ENCODE measurements at places on chromosomes 3 and 15.

DNA sequence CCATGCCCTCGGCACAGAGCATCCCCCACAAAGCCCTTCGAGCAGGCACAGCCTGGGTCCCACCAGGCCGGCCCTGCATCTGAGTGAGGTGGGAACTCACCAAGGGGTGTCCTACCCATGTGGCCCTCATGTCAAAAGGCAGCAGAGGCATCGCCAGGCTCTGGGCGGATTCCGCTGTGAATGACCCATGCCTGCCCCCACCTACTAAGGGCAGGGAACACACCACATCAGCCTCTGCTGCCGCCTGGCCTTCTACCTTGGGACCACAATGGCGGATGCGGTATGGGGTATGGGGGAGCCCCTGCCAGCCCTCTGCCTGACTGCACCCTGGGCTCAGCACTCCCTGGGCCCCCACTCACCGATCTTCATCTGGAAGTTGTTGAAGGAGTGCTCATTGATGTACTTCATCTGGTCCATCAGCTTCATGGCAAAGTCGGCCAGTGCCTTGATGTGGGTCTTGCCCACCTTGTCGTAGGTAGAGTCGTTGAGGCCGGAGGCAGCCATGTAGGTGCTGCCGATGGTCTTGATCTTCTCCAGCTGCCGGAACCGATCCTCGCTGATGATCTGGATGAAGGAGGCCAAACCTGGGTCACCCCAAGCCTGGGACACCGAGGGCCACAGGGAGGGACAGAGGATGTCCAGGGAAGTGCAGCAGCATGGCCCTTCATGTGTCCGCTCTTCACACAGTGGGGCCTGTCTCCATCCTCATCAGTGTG, 87.8 kb downstream of the SEC22A start:
- peak; percentile 26 for DNase-seq

DNA sequence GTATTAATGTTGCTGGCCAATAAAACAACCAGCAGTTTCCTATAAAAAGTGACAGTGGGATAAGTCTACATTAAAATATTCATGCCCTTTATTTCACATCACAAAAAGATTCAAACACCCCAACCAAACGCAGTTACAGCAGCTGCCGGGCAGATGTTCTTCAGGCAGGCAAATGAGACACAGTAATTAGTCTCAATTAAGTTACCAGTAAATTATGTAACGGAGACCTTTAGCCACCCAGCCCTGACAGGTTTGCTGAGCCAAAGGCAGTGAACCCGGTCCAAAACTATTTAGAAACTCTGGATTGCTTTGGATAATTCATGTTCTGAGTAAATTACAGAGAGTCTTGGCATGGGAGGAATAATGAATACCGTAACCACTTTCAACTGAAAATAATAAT, 289.2 kb upstream of the LYSMD4 start:
- peak; percentile 29 for DNase-seq

DNA sequence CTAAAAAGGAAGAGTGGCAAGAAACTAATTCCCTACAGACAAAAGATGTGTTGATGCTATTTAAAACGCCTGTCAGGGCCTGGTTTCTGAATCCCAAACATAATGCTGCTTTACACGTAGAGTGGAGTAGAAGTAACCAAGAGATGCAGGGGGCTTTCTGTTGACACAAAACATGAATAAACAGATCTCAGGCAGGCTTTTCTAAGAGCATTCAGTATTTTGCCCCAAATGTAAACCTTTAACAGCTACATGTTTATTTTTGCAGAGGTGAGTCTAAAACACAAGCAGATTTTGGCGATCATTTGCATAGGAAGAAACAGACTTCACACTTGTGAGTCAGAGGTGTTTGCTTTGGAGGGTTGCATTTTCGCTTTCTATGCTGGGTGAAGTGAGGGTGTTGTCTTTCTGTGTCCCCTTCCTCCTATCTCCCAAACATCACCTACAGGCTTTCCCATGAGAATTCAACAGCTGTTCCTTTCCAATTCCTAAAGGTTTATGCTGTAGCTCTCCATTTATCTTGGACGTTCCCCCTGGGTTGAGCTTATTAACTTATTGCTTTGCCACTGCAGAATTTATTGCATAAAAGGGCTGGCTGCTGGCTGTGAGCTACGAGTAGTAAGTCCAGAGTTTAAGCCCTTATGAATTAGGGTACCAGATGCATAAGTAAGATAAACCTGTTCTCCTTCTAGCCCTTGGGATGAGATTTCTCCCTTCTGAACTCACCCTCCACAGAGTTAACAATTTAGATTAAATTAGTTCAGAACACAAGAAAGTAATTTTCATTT, 156.7 kb downstream of the DIPK2A start:
- no peak for DNase-seq

DNA sequence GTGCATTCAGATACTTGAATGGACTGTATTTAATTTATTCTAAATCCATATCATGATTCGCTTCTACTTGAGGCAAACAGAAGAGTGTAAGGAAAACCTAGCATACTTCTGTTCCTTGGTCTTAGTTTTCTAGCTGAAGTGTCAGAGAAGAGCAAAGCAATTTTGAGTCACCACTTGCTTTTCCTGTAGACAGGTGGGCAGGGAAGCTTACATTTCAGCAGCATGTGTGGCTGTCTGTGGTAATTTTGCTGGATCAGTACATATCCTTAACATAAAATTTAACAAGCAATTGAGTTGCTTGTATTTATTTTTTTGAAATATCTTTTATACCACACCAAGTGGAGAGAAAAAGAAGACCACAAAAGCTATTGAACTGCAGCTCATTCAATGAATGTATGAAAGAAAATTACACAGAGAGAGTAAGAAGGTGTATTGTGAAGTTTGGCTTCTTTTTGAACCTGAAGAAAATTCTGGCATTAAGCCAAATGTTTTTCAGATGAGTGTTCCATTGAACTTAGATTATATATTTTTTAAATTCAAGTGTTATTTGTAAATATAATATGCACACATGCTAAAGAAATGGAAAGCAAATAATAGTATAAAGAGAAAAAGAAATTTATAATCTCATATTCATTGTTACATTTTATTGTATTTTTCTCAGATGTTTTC, 747.6 kb downstream of the NAALADL2 start:
- DNase-seq, result no peak

- no peak for DNase-seq
Measured at GRCh38 chr3:72150634-72151412, 365.9 kb upstream of the PROK2 start.

DNA sequence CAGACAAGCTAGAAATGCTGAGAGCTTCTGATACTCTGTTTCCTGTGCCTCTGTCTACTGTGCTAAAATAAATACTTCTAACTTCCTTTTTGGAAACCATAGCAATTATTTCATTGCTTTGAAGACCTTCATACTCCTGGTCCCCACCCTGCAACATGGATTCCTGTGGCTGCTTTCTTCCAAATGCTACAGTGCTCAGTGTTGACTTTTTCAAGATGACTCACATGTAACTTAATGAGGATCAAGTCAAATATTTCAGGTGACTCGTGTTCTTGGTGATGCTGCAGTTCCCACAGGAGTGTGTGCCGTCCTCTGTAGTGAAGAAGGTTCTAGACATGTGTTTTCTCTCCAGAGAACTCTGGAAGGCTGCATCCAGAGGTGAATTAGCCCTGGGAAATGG, 288.6 kb downstream of the CLSTN2 start:
- no peak for DNase-seq

DNA sequence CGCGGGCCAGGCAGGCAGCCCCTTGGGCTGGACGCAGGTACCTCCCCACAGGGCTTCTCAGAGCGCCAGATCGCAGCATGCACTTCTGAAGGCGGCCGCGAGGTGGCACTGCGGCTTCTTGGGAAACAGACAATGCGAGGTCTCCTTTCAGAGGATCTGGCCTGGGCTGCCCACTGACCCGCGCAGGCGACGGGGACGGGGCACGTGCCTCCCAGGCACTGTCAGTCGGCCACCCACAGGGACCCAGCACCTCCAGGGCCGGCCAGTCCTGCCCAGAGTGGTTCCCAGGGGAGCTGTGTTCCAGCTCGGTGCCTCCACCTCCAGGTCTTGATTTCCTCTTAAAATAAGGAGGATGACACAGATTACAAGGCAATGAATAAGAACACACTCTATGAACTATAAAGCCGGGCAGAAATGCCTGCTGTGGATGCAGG, 24.4 kb upstream of the TXNRD3 start:
- DNase-seq, result peak; percentile 86

DNA sequence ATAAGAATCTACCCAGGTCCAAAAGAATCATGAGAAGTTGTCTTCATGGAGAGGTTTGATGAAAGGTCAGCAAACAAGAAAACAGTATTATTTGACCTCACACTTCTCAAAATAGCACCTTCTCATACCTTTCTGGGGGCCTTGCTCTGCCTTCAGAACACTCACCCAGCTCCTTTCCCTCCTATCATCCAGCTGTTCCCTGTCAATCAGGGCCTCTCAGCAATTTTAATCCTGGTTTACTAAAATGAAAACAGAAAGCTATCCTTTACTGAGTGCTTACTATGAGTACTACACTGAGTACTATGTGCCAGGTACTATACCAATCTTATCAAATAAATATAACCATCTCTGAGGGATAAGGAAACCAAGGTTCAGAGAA, 138.6 kb downstream of the GAP43 start:
- DNase-seq, result no peak

- DNase-seq, result no peak
Measured at GRCh38 chr3:194667363-194667762, 4.6 kb downstream of the LSG1 start.

DNA sequence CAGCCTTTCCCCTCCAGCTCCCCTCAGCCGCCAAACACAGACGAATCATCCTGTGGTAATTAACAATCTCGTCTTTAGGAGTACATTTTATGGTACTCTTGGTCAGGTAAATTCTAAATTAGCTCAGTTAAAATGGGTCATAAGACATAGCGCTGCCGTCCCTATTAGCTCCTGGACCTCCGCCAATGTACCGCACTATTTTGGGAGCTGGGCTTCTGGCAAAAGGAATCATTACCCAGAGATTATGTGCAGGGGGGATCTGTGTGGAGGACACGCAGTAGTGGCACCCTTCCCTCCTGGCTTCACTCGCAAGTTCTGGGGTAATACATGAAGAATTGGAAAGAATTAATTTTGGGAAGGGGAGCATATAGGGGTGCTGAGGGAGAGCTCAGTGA, 68.6 kb upstream of the ONECUT1 start:
- no peak for DNase-seq

- DNase-seq, result no peak
Measured at GRCh38 chr15:66771351-66771650, 69.3 kb downstream of the SMAD6 start.

DNA sequence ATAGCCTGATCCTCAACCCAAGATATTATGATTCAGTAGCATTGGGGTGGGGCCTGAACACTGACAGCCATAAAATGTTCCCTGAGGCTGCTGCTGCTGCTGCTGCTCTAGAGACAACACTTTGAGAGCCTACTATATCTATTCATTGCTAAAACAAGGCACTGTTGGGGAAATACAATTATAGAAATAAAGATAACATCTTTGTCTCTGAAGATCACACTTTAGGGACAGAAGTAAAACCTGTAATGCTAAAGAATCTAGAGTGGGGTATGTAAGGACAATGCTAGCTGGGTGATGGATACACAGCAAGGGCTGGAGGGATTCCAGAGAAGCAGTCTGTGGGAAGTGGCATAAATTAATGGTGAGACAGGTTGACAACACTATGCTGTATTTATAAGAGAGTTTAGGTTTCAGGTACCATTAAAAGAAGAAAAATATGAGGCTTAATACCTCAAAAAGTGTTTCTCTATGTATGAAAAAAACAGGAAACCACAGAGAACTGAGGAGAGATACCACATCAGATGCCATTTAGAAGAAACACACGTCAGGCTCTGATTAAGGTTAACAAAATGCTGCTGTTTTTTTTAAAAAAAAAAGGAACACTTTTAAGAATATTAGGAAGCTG, 115.9 kb downstream of the CBLB start:
- DNase-seq, result no peak

GRCh38 chr15:31341071-31341470, 14.4 kb downstream of the KLF13 start:
- no peak for DNase-seq

GRCh38 chr3:39164414-39164813, 11.0 kb upstream of the CSRNP1 start:
- no peak for DNase-seq

DNA sequence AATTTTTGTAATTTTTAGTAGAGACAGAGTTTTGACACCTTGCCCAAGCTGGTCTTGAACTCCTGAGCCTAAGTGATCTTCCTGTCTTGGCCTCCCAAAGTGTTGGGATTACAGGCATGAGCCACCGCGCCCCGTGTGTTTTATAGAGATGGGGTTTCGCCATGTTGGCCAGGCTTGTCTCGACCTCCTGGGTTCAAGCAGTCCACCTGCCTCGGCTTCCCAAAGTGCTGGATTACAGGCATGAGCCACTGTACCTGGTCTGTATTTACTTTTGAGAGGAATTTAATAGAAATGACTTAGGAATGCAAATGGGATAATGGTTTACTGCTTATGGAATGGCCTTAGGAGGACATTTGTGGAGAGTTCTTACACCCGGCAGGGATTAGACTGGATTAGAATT, 10.8 kb downstream of the TATDN2 start:
- no peak for DNase-seq

- DNase-seq, result no peak
Measured at GRCh38 chr3:152976239-152976638, 141.3 kb downstream of the P2RY1 start.

DNA sequence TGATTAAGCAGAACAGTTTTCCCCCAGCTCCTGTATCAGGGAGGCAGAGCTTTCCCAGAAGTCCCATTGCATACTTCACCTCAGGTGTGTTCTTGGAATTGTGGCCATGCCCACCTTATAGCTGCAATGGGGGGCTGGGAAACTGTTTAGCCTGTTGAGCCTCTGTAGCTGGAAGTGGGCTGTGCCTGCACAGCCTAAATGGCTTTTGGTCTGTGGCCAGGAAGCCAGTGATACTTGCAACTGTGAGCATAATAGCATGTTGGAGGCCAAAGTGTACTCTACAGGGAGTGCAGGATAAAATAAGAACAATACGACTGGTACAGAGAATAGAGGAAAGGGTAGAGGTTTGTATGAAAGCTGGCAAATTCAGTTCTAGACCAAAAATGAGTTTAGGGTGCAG, 248.5 kb downstream of the PTPRG start:
- DNase-seq, result no peak

GRCh38 chr3:195907934-195908693, at the start of gene TNK2:
Gene TNK2, minus strand, starts transcription at chr3:195908551. Its CDS starts 19,963 bp downstream, at chr3:195888588.
- no peak for DNase-seq

GRCh38 chr3:20080956-20081554, 40.8 kb downstream of the KAT2B start:
- peak; percentile 64 for DNase-seq

DNA sequence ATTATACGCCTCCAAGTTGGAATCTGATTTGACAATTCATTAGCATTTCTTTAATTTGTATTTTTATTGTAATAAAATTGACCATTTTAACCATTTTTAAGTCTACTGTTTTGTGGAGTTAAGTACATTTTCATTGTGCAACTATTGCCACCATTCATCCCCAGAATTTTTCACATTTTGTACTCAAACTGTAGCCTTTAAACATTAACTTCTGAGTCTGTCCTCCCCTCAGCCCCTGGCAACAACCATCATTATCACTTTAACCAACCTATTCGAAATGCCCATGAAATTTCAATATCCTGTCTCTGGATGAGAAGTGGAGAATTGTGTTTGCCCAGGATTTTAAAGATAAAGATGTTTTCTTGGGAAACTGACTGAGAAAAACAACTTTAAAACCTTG, 27.7 kb downstream of the IL1RAP start:
- DNase-seq, result no peak

Measured in ureter (tissue), 1 donor.